Mesothelial cell of epicardium (in vitro differentiated cells): ENCODE measurements at places on chromosomes 7 and 10.
A peak's percentile ranks its signal among the peaks of the same experiment; 100 is the strongest.

DNA sequence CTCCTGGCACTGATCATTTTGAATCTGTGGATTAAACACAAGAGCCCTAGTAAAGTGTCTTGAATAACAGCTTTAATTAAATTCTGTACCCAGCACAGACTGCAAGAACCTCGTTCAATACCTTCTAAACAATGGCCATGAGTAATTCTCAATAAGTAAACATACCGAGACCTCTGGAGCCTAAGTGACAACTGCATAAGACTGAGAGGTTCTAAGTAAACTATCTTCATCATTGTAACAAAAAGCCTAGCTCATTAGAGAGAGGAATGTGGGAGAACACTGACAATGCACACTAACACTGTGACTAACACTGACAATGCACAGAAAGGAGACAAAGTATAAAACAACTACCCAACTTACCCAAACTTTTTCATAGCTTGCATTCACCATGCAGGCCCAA lies 117.4 kb downstream of the ELAPOR2 start:
- no peak for DNase-seq

DNA sequence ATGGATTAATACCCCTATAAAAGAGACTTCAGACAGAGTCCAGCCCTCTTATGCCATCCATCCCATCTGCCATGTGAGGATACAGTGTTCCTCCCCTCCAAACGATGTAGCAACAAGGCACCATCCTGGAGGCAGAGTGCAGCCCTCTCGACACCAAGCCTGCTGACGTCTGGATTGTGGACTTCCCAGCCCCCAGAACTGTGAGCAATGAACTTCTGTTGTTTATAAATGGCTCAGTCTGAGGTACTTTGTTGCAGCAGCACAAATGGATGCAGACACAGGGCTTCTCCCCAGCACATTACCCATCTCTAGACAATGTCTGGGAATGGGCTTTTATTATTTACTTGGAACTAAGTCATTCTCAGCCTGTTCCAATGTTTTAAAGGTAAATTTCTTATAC lies 195.6 kb downstream of the WDR37 start:
- DNase-seq, result no peak

GRCh38 chr7:105250239-105250638 lies 138.5 kb downstream of the SRPK2 start:
- no peak for DNase-seq

DNA sequence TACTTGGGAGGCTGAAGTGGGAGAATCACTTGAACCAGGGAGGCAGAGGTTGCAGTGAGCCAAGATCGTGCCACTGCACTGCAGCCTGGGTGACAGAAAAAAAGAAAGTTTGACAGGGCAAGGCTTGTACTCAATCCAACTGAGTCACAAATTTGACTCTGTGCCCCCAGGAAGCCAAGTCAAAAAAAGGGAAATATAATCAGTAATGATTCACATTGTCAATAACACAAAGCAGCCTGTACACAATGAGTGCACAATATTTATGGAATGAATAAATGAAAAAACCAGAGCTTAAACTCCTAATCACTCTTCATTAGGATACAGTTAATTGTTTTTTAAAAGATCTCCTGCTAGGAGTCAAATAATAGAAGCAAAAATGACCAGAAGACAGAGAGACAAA lies 6.4 kb downstream of the NAPEPLD start:
- no peak for DNase-seq

DNA sequence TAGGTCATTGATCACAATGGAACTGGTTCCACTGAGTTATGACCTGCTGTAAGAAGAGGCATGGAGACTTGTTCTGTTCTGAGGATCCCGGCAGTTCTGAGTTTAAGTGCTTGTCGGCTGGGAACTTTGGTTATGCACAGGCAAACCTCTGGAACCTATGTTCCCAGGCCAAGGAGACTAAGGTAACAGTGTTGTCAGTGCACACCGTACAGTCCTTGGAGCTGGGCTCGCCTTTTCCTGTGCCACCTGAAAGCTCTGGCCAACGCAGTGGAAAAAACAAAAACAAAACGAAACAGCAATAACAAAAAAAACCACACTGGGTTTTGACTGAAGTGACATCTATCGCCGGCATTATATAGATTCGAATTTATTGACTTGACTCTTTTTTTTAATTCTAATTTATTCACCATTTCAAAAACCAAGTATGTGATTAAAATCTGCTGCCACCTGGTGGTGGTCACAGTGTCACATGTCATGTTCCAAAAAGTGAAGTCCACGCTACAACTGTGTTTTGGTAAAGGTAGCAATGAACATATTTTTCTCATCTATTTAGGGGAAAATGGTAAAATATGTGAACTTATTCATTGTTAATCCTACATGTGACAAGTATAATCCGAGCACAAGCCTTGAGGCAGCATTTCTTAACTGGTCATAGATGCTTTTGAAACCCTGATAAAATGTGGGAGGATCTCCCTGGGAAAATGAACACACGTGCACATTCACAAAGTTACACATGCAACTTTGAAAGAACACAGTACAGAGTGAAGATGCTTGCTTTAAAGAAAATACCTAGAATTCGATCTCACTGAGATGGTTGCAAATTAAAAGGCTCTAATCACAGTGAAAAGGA lies 113.8 kb upstream of the PPP2R2D start:
- peak; percentile 54 for DNase-seq

- no peak for DNase-seq
Measured at GRCh38 chr7:30965883-30966282, 2.1 kb downstream of the GHRHR start.

GRCh38 chr7:101450064-101450463 lies 87.4 kb downstream of the COL26A1 start:
- no peak for DNase-seq

GRCh38 chr10:21261842-21262294 lies 263.6 kb downstream of the SKIDA1 start:
- DNase-seq, result no peak

DNA sequence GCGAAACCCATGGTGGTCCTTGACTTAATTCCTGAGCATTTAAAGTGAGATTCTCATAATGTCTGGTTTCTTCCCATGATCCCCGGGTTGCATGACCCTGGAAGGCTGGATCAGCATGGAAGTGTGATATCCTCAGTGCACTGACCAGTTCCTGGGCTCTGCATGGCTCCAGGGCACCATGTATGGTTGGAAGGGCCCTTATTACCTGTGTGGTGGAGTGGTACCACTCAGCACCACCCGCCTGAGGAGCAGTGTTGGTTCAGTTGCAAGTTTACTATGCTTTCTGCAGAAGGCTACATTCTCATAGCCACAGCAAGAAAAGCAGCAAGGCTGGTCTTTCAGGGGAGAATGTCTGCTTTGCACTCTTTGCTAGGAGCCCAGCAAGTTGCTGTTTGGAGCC lies 325.7 kb upstream of the MKI67 start:
- DNase-seq, result no peak

DNA sequence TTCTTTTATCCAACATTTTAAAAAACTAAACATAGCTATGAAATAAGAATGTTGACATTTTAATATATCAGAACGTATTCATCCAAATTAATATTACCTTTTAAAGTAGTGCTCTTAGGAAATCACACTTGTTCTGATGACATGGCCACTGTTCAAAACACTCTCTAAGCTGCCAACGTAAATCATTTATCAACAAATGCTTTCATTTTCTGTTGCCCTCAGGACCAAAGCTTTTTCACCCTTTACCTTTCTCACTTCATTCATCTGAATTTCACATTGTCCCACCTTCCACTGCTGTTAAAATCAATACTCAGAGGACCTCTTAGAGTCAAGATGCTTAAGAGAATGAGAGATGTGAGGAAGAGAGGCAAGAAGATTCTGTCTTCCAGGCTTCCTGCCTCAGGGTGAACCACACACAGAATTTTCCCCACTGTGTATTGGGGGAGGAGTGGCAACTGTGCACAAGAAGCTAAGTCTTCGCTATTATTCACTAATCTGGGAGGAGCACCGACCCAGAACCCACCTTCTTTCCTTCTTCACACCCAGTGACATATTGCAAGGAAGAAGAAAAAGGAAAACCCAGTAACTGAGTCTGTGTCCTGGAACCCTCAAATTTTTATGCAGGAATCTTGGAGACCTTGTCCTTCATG lies 21.0 kb downstream of the HIBADH start:
- DNase-seq, result no peak

- DNase-seq, result no peak
Measured at GRCh38 chr7:26403640-26404039, 112.0 kb downstream of the SNX10 start.

DNA sequence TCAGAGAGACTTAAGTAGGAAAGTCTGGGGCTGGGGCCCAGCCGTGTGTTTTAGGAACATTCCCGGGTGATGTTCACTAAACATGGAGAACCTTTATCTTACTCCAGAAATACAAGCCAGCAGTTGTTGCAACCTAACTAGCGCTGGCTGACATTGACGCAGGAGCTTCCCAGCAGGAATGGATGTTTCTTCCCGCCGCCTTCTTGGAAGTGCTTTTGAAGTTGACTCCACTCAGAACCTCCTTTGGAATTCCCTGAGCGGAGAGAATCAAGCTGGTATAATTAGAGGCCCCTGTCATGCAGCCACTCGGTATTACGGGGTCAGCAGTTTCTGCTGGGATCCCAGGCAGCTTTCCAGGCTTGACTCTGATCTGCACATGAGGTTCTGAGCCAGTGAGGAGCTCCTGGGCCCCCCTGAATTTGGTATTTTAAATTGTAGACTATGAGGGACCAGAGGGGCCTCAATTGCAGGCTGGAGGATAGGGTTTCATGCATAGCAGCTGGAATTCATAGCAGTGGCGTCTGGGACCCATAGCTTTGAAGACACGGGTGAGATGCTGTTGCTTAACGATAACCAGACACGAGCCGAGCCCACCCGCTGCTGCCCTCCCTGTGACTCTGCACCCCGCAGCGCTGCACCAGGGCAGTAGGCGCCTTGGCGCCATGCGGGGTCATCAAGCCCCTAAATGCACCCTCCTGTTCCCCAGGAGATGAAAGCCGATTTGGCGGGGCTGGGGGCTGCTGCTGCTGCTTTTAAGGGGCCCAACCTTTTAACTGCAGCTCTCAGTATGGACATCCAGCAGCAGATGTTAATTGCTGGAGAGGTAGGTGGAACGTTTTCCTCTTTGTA lies 61.8 kb downstream of the EEPD1 start:
- no peak for DNase-seq

DNA sequence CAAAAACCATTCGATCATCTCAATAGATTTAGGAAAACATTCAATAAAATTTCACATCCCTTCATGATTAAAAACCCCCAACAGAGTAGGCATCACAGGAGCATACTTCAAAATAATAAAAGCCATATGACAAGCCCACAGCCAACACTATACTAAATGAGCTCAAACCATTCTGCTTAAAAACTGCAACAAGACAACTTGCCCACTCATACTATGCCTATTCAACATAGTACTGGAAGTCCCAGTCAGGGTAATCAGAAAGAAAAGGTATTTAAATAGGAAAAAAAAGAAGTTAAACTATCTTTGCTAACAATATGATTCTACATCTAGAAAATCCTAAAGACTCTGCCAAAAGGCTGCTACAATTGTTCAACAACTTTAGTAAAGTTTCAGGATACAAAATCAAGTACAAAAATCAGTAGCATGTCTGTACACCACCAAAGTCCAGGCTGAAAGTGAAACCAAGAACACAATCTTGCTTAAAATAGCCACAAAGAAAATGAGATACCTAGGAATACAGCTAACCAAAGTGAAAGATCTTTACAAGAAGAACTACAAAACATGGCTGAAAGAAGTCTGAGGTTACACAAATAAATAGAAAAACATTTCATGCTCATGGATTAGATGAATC lies 882.6 kb downstream of the GRM8 start:
- no peak for DNase-seq
